ENCODE measurements at places on chromosomes 2 and 18.

GRCh38 chr18:65753520-65753919 is 2.7 kb downstream of the CDH7 start:
- no peak for DNase-seq

- peak; percentile 14 for DNase-seq
These were observed 670.7 kb upstream of the ZNF804A start for GRCh38 chr2:183927406-183928325.

DNA sequence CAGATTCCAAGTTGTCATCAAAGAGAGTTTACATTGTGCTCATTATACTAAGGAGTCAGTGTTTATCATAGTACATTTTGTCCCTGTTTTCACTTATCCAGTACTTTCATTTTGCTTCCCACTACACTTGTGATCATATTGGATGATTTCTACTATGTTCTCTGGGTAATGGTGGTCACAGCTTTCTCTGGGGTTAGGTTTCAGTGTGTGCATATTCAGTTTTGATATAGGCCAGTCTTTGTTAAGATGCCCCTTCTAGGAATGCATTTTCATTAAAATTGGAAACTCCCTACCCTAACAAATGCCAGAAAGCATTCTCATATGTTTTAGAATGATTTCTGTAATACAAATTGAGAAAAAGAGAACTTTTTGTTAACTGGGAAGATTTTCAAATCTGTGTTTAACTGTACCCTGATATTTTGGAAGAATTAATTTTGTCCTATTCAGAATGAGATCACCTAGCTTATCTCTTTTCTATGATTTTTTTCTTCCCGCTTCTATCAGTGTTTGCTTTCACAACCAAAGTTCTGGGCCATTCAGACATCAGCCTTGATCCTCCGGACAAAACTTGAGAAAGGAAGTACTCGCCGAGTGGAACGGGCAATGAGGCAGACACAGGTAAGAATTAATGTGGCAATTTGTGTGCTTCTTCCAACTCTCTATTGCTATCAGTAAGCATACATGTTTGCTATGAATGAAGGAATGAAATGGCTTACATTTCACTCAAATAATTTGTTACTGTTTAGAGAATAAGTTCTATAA is 74.6 kb downstream of the TTC27 start:
- no peak for DNase-seq

- no peak for DNase-seq
These were observed 7.7 kb upstream of the ST8SIA5 start for GRCh38 chr18:46764586-46764985.

- no peak for DNase-seq
These were observed 201.5 kb upstream of the PXDN start for GRCh38 chr2:1945819-1946218.

DNA sequence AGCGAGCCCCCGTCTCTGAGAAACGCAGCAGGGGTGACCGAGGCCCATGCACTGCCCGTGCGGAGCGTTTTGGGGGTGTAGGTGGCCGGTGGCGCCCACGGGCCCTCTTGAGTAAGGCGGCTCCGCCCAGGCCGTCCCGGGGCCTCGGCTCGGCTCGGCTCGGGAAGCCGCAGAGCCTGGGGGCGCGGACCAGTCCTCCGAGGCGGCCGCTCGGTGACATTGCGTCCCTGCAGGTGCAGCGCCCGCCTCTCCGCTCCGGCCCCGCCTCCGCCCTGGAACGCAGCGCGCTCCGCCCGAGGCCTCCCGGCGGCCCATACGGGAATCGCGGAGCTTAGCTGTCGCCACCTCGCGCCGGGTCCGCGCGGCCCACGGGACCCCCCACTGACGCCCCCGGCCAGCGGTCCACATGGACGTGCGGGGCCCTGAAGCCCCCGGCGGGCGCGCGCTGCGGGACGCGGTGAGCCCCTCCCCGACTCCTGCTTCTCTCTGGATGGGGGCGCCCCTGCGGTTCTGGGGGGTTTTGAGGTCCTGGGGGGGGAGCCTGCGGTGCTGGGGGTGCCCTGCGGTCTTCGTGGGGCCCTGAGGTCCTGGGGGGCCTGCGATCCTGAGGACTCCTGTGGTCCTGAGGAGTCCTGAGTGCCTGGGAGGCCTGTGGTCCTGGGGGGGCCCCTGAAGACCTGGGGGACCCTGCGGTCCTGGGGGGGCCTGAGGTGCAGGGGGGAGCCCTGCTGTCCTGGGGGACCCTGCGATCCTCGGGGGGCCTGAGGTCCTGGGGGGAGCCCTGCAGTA is at the start of gene HSBP1L1:
TSS of gene HSBP1L1 (plus strand) at position 314 of the 789 bp plus-strand sequence. CDS start at position 407, 93 bp downstream.
- DNase-seq: no peak

DNA sequence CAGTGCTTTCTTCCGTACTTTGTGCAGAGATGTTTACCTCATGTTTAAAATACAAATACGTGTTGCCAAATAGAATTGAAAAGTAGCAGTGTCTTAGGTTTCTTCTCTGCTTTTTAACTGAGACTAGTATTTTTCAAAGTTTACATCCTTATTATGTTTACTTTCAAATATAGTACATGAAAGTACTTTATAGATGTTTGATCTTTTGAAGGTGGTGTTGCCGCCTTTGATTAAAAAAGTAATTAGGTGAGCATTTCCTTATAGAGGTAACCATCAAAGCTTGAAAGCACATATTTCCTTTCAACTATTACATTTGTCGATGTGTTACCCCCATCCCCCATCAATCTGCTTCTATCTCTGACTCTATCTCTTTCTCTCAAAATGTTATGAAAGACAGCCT is 87.0 kb downstream of the CERS6 start:
- DNase-seq: no peak

DNA sequence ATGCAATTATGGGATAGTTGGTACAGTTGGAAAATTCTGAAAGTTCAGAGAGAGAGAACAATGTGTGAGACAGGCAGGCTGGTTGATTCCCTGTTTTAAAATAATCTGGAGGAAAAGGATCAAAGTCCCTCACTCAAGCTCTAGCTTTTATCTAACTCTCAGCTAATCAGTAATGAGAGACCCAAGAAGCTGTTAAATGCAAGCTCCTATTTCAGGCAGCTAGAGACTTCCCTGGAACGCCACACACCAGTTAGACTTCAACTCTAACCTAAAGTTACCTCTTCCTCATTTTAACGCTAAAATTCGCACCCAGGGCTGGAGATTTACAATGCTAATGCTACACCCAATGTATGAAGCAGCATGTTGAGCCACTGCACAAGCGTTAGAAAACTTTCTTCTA is 243.1 kb downstream of the EN1 start:
- DNase-seq: no peak

- DNase-seq: no peak
These were observed 50.4 kb downstream of the MALT1 start for GRCh38 chr18:58721566-58722239.
